Activated naive CD8-positive, alpha-beta T cell treated with anti-CD3 and anti-CD28 coated beads, Interleukin-2, amount 50 U/mL, for 24 hours (primary cell): ENCODE measurements at places on chromosomes 7 and 10.

DNA sequence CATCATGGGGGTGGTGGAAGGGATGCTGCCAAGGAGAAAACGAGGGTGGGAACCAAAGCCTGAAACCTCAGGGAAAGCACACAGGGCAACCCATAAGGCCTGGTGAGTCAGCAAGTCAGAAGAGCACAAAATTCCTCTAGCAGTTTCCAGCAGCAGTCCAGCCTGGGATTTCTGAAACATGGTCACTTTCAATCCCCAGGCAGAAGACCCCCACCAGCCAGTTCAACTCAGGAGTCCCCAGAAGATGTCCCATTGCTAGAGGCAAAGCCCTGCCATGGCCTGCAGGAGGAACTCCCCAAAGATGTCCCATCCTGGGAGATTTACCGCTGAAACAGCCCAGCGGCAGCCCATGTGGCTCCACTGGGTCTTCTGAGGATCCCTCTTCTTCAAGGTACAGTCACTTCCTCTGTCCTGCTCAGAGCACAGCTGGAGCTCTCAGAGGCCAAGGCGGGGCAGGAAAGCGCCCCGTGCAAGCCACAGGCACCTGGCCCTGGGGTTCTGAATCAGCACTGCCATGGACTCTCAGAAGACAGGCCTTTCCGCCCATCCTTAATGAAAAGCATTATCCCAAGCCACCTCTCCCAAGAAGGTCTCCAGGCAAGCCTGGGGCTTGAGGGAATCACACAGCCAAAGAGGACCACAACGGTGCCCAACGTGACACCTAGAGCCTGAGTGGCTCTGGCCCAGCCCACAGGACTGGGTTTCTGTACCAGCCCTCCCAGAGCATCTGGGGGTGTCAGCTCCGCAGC is 196.9 kb downstream of the GRID1 start:
- no peak for DNase-seq

- DNase-seq, result no peak
These were observed 743.4 kb upstream of the IGFBP3 start for GRCh38 chr7:46664453-46664852.

GRCh38 chr10:104540181-104540580 is 100.9 kb upstream of the SORCS3 start:
- no peak for DNase-seq

GRCh38 chr10:46237815-46238510 is 48.8 kb upstream of the ANTXRL start:
- no peak for DNase-seq

- no peak for DNase-seq
These were observed 494.1 kb upstream of the SEMA3A start for GRCh38 chr7:84688671-84689070.

GRCh38 chr10:43123361-43124093 is 14.7 kb upstream of the CSGALNACT2 start:
- DNase-seq, result no peak

DNA sequence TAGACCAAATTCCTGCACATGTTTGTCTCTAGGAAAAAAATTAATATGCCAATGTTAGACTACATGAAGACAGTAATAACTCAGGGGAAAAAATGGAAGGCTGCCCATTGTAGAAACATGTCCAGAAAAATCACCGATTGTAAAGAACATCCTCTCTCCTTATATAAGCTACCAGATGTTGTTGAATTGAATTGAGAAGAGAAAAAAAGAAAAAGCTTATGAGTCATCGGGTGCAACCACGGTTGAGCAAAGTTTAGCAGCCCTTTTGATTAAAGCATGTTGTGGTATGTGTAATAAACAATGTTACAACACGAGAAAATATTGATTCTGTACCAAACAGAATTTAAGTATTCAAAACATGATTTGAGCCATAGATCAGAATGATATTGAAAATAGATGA is 102.3 kb upstream of the ARHGAP21 start:
- DNase-seq, result no peak

GRCh38 chr10:66925896-66926715 is at the start of gene LRRTM3:
Gene LRRTM3 (plus strand): TSS chr10:66926036.
- peak; percentile 3 for DNase-seq

DNA sequence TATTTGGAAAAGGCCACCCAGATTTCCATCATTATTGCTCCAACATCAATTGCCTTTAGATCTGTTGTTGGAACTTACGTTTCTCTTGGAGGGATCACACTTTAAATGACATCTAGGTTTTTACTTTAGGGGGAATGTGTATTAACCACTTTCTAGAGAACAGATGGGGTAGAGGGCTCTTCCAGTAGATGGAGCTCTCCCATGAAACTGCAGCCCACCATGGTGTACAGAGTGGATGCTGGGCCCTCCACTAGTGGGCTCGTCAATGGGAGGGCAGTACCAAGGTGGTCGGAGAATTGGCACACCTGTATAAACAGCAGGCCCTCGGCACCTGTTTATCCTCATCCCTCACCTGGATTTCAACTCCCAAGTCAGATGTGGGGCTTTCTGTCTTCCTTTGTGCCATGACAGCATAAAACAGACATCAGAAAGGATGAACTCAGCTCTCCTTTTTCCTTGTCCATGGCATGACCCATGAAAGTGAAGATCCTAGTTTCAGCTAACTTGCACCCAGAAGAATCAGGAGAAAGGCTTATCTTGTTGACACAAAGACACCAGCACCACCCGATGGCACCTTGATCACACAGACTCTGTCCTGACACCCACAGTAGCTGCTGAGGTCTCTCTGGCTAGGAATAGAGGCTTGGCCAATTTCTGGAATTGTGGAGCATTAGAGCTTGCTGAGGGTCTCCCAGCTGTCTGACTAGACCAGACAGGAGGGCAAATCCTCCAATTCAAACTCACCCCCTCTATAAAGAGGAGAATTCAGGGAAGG is 150.5 kb downstream of the CYP26A1 start:
- DNase-seq, result no peak

DNA sequence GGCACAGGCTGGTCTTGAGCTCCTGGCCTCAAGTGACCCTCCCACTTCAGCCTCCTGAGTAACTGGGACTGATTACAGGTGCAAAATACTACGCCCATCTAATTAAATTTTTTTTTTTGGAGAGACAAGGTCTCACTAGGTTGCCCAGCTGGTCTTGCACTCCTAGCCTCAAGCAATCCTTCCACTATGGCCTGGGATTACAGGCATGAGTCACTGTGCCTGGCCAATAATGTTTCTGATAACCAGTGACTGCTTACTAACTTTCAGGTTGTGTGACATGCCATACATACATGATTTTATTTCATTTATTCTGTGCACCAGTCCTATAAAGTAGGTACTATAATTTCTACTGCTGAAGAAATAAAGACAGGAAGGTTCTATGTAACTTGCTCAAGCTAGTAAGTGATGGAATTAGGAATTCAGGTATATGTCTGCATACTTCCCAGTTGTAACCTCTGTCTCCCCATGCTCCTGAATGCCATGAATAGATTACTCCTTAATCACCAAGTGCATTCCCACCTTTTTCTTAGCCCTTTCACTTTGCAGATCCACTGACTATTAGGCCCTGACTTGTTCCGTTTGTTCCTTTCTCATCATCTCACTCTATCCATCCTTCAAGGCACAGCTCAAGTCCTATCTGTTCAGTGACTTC is 28.1 kb downstream of the MCU start:
- DNase-seq, result no peak

GRCh38 chr10:62796896-62797295 is 7.6 kb upstream of the ADO start:
- no peak for DNase-seq

GRCh38 chr7:81491573-81491972 is 278.3 kb downstream of the HGF start:
- DNase-seq, result no peak

DNA sequence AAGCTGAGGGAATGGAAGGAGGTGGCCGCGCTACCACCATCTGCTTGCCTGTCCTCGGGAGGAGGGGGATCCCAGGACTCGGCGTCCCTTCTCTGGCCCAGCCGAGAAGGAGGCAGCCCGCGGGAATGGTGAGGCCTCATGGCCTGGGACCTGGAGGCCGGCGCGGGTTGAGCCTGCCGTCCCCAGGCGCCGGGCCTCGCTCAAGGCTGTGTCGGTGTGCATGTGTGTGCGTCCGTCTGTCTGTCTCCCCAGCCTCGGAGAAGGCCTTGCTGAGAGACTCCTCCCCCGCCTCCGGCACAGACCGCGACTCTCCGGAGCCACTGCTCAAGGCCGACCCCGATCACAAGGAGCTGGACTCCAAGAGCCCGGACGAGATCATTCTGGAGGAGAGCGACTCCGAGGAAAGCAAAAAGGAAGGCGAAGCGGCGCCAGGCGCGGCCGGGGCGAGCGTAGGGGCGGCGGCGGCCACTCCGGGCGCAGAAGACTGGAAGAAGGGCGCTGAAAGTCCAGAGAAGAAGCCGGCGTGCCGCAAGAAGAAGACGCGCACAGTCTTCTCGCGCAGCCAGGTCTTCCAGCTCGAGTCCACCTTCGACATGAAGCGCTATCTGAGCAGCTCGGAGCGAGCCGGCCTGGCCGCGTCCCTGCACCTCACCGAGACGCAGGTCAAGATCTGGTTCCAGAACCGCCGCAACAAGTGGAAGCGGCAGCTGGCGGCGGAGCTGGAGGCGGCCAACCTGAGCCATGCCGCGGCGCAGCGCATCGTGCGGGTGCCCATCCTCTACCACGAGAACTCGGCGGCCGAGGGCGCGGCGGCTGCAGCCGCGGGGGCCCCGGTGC is 1.3 kb downstream of the HMX3 start:
- no peak for DNase-seq

GRCh38 chr7:37826825-37827224 is 21.6 kb upstream of the NME8 start:
- DNase-seq, result no peak

- peak; percentile 62 for DNase-seq
These were observed 208.3 kb downstream of the USP6NL start for GRCh38 chr10:11403116-11403515.
